ENCODE measurements at places on chromosomes 1 and 21. TPM values are rescaled to one million over a fixed set of nuclear protein-coding genes. Genes with fewer than 3 reads are reported as not detected.

ESPN gene
- 1.0 TPM for total RNA-seq

DNA sequence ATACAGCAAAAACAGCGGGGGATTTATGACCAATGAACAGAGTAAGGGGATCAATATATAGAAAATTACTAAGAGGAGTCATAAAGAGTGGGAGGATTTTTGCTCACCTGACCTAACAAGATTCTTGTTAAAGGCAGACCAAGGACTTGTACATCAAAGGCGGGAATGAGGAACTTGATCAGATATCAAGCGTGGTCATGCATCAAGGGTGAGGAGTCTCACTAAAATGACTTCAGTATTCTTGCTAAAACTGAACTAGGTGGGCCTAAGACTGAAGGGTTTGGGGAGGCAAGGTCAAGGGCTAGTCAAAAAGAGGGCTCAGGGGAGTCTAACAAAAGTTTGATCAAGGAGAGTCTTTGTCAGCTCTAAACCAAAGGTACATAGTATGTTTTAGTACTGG, 2.1 kb downstream of the MOV10 start:
- H3K27ac ChIP-seq: no peak overlapping the region
- H3K4me3 ChIP-seq: no peak overlapping the region
- peaks cover 4% of the 10 kb centered on the region for H3K36me3 ChIP-seq
- DNase-seq: no peak
- H3K4me1 ChIP-seq: peaks cover 3% of the 10 kb centered on the region
- no peaks in the 10 kb centered on the region for H3K27me3 ChIP-seq

GRCh38 chr21:37987668-37988067, 71.4 kb upstream of the KCNJ6 start:
- no peak overlapping the region for H3K4me3 ChIP-seq
- H3K27me3 ChIP-seq: no peaks in the 10 kb centered on the region
- no peak for DNase-seq
- H3K27ac ChIP-seq: no peak overlapping the region

LRRC39 gene
- total RNA-seq: 1.7 TPM

- H3K27ac ChIP-seq: no peak overlapping the region
- peaks cover 8% of the 10 kb centered on the region for H3K4me1 ChIP-seq
Measured at GRCh38 chr1:212862111-212862690, 4.1 kb downstream of the FLVCR1 start.

DNA sequence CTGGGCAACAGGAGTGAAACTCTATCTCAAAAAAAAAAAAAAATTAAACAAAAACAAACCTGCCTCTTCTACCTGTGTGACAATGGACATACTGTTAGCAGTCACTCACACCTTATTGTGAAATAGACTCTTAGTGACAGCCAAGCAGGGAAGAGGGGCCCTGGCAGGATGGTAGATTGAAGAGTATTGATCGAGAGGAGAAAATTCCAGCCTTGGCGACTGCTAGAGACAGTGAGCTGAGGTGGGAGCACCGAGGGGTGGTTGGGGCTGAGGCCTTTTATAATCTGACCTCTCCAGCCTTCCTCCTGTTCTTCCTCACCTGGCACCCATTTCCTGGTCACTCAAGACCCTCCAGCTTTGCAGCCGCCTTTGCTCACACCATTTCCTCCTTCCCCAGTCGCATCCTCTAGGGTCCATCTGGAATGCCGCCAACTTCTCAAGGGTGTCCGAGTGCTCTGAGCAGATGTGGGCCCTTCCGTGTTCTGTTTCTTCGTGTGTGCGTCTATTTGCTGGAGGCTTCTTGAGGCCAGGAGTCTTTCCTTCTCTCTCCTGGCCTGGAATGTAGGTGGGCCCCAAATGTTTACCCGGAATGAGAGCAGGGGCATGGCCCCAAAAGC, 196.9 kb upstream of the TMEM51 start:
- H3K27ac ChIP-seq: no peak overlapping the region
- no peak overlapping the region for H3K4me3 ChIP-seq
- H3K36me3 ChIP-seq: no peaks in the 10 kb centered on the region
- DNase-seq: no peak

KIF21B gene
- total RNA-seq: 8.2 TPM

GRCh38 chr1:107142140-107142542, 1.3 kb downstream of the NTNG1 start:
- peaks cover 41% of the 10 kb centered on the region for H3K27me3 ChIP-seq
- H3K4me3 ChIP-seq: peak overlapping the region; percentile 35
- no peak for DNase-seq
- H3K27ac ChIP-seq: no peak overlapping the region

GRCh38 chr1:30955448-30956015, 47.0 kb upstream of the SDC3 start:
- H3K27me3 ChIP-seq: no peaks in the 10 kb centered on the region
- H3K36me3 ChIP-seq: peaks cover 87% of the 10 kb centered on the region
- DNase-seq: no peak
- no peak overlapping the region for H3K27ac ChIP-seq

GRCh38 chr1:54353959-54354358, 52.2 kb downstream of the SSBP3 start:
- peaks cover 58% of the 10 kb centered on the region for H3K36me3 ChIP-seq
- H3K4me3 ChIP-seq: no peak overlapping the region
- no peak overlapping the region for H3K27ac ChIP-seq
- H3K4me1 ChIP-seq: peaks cover 33% of the 10 kb centered on the region

DNA sequence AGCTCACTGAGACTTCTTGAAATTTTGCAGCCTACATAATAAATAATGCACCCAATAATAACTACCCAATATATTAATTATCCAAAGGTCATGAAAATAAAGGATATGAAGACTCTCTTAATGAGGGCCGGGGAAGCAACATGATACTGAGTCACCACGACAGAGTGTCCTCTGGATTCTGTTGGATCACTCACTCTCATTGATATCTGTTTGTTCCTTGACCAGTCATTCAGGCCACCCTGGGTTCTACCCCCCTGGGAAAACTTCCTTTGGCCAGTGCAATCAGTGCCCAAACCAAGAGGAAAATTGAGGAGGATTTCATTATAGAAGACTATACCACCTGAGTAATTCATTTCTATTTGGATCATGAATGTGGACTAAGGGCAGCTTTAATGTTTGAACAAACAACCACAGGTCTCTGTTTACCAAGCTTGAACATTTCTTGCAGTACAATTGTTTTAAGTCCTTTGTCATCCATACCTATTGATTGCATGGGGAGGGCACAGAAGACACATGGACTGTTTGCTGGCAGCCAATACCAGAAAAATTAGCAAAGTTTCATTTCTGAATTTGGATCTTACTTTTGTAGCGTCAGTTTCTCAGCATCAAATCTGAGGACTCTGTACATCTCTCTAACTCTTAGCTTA, 137.2 kb upstream of the FGGY start:
- H3K27me3 ChIP-seq: no peaks in the 10 kb centered on the region
- DNase-seq: no peak
- H3K36me3 ChIP-seq: no peaks in the 10 kb centered on the region
- H3K4me1 ChIP-seq: no peaks in the 10 kb centered on the region

DNA sequence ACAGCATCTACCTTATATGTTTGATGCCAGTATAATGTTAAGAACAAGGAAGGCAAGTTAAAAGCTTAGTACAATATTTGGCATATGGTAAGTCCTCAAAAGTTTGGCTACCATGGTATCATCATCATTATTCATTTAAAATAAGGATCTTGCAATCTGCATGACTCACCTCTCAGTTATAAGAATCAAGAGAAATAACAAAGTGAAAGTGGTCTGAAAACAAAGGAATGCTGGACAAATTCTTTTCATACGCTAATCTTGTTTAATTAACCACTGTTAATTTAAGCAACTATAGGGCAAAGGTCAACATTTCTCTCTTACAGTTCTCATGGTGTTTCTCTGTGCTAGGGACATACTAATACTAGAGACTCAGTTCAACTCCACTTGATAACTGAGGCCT, 13.0 kb upstream of the CLDN19 start:
- H3K36me3 ChIP-seq: peaks cover 84% of the 10 kb centered on the region
- H3K4me3 ChIP-seq: no peak overlapping the region
- DNase-seq: no peak
- no peak overlapping the region for H3K27ac ChIP-seq

CDK11B gene
- 16.1 TPM for total RNA-seq

DNA sequence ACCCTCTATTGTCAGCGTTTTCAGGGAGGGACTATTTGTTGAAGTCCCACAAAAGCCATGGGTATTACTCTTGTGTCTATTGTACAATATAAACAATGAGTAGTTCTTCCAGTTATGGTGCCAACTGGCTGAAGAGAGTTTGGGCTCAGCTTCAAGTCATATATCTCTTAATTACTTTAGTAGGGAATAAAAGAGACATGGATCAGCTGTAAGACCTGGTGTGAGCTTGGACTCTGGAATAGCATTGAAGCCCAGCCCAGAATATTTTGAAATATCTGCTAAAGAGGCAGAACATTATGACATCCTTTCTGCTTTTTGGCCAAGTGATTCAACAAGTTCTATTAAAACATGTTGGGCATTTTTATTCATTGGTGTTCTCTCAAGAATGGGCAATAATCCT, 224.9 kb downstream of the BACH1 start:
- H3K27ac ChIP-seq: no peak overlapping the region
- no peaks in the 10 kb centered on the region for H3K27me3 ChIP-seq
- no peak overlapping the region for H3K4me3 ChIP-seq
- DNase-seq: no peak
- H3K4me1 ChIP-seq: no peaks in the 10 kb centered on the region

DNA sequence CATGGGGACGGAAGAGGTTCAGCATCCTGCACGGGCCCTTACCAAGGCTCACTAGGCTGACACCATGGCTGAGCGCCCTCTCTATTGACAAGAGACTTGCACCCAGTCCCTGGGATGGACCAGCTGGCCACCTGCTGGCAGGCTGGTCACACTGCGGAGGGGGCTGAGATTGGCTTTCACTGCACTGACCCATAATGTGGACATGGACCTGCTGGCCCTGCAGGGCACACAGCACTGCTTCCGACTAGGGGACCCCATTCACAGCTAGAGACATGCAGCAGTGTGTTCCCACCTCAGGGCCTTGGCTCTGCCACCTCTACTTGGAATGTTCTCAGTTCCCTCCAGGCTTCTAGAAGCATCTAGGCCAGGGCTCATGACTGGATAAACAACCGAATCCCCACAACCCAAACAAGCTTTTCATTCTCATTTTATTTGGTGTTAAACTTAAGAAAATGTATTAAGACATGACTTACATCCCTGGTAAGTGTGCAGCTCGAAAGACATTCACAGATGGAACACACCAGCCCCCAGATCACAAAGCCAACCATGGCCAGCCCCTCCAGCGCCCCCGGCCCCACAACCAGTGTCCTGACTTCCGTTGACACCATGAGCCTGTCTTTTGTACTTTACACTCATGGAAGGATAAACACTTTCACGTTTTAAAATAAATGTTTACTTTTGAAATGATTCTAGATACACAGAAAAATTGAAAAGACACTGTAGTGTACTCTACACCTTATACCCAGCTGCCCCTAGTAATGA, 9.3 kb upstream of the SRARP start:
- H3K27me3 ChIP-seq: no peaks in the 10 kb centered on the region
- DNase-seq: no peak
- no peaks in the 10 kb centered on the region for H3K4me1 ChIP-seq
- no peak overlapping the region for H3K27ac ChIP-seq
- no peak overlapping the region for H3K4me3 ChIP-seq
- H3K36me3 ChIP-seq: no peaks in the 10 kb centered on the region

CLIC6 gene
- total RNA-seq: 3.3 TPM

CRB1 gene
- 0.19 TPM for total RNA-seq

DNA sequence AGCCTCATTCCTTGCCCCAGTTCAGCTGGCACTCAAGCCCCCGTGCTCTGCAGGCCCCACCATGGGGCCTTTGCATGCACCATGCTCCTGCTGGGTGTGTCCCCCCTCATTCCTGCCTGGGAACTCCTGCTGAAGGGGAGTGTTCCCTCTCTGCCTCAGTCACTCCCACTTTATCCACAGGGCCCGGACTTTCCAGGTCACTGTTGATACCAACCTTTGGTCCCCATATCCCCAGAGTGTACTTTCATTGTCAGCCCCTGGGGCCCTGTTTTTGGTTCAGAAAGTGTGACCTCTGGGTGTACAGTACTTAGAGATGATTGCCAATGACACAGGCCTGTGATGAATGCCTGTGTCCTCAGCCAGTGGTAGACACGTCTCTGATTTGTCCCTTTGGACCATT, 2.9 kb downstream of the TTC22 start:
- no peaks in the 10 kb centered on the region for H3K36me3 ChIP-seq
- H3K4me3 ChIP-seq: no peak overlapping the region
- H3K27me3 ChIP-seq: peaks cover 3% of the 10 kb centered on the region
- peaks cover 9% of the 10 kb centered on the region for H3K4me1 ChIP-seq

GRCh38 chr1:145978854-145979745, 14.6 kb downstream of the POLR3GL start:
- H3K27me3 ChIP-seq: no peaks in the 10 kb centered on the region
- DNase-seq: no peak
- peak overlapping the region; percentile 98 for H3K27ac ChIP-seq
- no peaks in the 10 kb centered on the region for H3K36me3 ChIP-seq
- H3K4me3 ChIP-seq: peak overlapping the region; percentile 38

DNA sequence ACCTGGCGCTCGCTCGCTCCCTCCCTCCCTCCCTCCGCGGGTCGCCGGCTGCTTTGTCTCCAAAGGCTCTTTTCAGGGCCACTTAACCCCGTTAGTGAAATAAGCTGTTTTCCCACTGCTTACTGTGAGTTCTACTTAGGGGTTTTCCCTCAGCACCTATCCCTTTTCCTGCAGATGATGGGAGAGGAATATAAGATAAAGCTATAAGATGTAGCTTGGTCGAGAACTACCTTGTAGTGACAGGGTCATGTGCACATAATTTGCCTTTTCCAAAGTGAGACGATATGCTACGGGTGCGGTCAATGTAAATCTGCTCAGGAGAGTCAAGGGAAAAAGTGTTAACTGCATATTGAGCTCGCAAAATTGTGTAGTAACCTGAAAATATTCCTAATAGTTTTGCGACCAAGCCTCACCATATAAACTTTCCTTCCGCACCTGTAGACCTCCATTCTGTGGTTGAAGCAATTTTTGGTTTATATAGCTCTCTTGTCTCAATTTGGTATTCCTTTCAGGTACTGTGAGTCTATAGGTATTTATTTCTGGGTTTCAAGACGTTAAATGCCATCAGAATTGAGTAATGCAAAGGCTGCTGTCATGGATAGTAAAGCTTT, 55.8 kb upstream of the BOLA1 start:
- peak overlapping the region; percentile 93 for H3K27ac ChIP-seq
- no peaks in the 10 kb centered on the region for H3K36me3 ChIP-seq
- DNase-seq: no peak
- H3K27me3 ChIP-seq: no peaks in the 10 kb centered on the region
- peak overlapping the region; percentile 65 for H3K4me3 ChIP-seq

Data from thymus (tissue), 14 donors.